A375 (cell line): ENCODE measurements at places on chromosomes 1 and 21. TPM values are rescaled to one million over a fixed set of nuclear protein-coding genes. Genes with fewer than 3 reads are reported as not detected.

NTMT2 gene
- total RNA-seq, result not detected in 2 replicates

NT5C1A gene
- 0.34 and 1.2 TPM in 2 replicates for total RNA-seq

TLCD4 gene
- 1.2 TPM in 2 replicates for total RNA-seq

SPATA21 gene
- not detected in 2 replicates for total RNA-seq

PADI2 gene
- 0.04 and 0.50 TPM in 2 replicates for total RNA-seq

STYXL2 gene
- 0.08 TPM in 1 of 2 replicates, not detected in the other for total RNA-seq

IL12RB2 gene
- total RNA-seq, result not detected in 2 replicates

PLA2G2C gene
- not detected in 2 replicates for total RNA-seq

NAXE gene
- total RNA-seq, result 215 and 218 TPM in 2 replicates

PROX1 gene
- total RNA-seq, result 0.38 and 1.5 TPM in 2 replicates

CFAP74 gene
- not detected in 2 replicates for total RNA-seq

PROK1 gene
- total RNA-seq, result not detected in 2 replicates

SERINC2 gene
- total RNA-seq, result 20.3 and 22.6 TPM in 2 replicates

OR2T27 gene
- total RNA-seq, result not detected in 2 replicates

GLMP gene
- 86.4 and 110 TPM in 2 replicates for total RNA-seq

RAVER2 gene
- 11.5 and 12.6 TPM in 2 replicates for total RNA-seq

NBPF6 gene
- total RNA-seq, result 1.4 and 1.8 TPM in 2 replicates

ZNF672 gene
- total RNA-seq, result 32.2 and 35.4 TPM in 2 replicates

CD52 gene
- total RNA-seq, result 0.41 TPM in 1 of 2 replicates, not detected in the other

ERO1B gene
- 26.0 and 35.0 TPM in 2 replicates for total RNA-seq
